ENCODE measurements at places on chromosomes 1 and 21.

DNA sequence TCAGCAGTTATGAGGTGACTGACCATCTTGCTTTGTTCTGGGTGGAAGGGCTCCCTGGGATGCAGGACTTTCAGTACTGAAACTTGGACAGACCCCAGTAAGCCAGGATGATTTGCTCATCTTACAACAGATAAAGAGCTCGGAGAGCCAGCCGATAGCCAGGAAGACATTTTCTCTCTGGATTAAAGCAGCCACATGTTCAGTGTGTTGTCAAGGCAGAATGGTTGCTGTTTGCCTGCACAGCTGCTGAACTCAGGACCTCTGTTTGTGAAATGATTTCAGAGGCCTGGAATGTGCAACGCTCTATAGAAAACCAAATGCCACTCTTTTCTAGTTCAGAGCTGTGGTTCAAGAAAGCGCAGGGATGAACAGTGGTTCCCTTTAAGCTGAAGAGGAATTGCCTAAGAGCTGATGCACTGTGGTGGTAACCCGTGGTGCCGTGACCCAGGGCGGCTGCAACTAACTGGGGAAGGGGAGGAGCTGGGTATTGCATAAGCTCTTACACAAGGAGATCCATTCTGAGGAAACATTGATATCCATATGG, 40.7 kb downstream of the CASQ2 start:
- DNase-seq: no peak

GRCh38 chr1:203340112-203340790, 10.7 kb downstream of the FMOD start:
- peak; percentile 74 for DNase-seq

DNA sequence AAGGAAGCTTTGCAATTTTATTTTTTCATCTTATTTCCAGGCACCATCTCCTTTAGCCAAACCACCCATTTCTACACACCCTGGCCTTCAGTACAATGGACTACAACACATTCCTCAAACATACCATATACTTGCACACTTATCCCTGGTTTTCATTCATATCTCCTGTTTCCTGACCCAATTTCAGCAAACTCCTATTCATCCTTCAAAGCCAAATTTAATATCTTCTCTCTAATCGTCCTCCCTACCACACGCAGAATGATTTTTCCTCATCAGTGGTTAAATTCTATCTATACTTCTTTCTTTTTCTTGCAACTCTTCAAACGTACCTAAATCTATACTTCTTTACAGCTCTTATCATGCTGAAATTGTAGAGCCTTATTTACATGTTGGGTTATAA, 2.9 kb downstream of the DENND2C start:
- no peak for DNase-seq

DNA sequence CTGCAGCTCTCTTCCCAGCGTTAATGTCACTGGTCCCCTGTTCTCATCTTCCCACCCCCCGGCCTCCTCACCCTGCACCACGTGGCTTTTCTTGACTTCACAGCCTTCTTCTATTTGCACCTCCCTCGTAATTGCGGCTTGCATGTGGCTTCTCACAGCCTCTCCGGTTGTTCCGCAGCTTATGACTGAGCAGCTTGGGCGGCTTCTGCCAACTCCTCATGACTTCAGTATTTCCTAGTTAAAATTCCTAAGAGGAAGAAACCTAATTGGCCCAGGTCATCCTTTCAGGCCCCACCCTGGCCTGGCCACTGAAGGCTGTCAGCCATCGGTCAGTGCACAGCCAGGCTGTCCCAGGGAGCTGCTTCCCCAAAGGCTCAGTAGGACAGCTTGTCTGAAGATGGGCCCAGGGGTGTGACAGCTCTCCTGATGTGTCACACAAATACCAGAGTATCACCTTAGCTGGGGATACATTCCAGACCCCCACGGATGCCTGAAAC, 8.6 kb upstream of the RERE start:
- no peak for DNase-seq

GRCh38 chr1:228236744-228237143, 28.9 kb downstream of the OBSCN start:
- no peak for DNase-seq

DNA sequence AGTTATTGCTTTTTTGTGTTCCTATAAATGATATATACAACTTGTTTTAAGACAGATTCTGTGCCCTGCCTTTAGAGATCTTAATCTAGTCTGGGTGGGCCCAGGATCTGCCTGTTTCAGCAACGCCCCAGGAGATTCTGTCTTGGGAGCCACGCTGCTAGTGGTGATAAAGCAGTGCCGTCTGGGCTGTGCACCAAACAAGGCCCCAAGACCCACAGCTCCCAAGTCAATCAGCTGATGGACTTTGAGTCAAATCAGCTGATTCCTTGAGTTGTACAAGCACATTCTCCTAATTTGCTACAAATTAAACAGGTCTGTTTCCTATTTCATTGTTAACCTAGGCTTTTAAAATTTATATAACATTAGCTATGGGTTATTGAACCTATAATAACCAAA, 15.7 kb upstream of the SLC44A3 start:
- no peak for DNase-seq

DNA sequence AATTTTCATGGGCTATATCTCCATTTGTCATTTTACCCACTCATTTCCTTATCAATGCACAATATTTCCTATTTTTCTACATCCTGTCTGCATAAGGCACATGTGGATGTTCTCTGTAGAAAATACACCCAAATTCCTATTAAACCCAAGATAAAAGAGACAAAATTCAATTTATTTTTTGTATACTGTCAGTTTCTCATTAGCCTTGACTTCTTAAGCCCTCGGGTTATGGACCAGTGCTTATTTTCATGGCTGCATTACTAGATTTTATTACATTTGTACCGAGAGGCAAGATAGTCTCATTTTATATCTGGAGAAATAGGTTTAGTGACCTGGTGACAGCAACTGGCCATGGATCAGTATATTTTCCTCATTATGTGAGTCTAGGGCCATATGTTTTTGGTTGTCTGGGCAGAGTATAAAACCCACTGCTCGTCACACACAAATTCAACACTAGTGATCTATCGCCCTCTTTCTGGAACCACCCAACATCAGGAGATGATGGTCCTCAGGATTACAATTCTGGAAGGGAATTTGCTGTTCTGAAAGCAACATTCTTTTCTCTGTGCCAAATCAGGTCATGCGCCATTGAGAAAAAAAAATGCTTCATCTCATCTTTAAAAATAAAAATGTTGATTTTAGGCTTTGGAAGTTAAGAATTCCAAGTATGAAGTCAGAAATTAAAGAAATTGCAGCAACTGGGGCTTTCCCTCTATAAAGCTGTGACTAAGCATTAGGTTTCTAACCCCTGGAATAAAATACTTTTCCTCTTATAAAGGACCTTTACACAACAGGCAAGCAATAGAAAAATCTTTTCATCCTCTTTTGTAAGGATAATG, 81.4 kb downstream of the ASTN1 start:
- no peak for DNase-seq

DNA sequence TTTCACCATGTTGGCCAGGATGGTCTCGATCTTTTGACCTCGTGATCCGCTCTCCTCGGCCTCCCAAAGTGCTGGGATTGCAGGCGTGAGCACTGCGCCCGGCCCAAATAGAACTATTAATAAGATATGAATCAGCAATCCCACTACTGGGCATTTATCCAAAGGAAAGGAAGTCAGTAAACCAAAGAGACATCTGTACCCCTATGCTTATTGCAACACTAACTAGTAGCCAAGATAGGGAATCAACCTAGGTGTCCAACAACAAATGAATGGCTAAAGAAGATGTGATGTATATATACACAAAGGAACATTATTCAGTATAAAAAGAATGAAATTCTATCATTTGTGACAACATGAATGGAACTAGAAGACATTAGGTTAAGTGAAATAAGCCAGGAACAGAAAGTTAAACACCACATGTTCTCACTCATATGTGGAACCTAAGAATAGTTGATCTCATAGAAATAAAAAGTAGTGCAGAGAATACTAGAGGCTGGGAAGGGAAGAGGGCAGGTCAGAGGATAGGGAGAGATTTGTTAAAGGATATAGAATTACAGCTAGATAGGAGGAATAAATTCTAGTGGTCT, 48.8 kb downstream of the XPR1 start:
- no peak for DNase-seq

GRCh38 chr1:21930629-21931170, 6.4 kb downstream of the HSPG2 start:
- DNase-seq: no peak

- no peak for DNase-seq
Observed at GRCh38 chr1:70891051-70891843, 156.4 kb downstream of the PTGER3 start.

DNA sequence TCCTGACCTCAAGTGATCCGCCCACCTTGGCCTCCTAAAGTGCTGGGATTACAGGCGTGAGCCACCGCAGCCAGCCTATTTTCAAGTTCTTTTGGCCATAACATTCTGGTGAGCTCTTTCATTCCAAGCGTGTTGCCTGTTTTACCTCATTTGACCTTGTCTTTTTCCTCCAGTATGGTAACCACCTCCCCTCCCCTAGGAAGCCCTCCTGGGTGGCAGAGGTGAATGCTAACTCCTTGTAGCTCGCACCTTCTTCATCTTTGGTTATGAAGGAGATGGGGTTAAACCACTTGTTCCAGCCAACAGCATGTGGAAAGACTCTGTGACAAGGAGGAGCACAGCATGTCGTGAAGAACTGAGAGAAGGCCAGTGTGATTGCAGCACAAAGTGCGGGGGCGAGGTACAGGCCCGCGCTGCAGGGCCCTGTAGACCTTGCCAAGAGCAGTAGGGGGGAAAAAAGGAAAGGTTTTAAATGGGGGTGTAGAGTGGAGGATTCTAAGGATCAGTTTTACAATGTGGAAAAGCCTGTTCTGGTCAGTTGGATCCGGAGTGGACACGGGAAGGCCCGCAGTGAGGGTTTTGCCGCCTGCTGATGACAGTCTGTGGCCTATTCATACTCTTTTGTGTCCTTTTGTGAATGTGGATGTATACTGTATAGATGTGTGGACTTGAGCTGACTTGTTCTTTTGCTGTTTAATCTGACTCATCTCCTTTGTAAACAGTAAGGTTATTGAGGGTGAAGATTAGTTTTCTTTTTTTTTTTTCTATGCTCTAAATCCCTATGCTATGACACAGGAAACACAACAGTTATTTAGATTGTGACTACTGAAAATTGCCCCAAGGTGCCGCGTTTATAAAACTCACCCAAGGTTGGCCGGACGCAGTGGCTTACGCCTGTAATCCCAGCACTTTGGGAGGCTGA, 7.5 kb upstream of the ZNF436 start:
- no peak for DNase-seq

GRCh38 chr1:224493269-224493668, 58.7 kb upstream of the WDR26 start:
- no peak for DNase-seq

- no peak for DNase-seq
Observed at GRCh38 chr1:110945626-110946025, 18.1 kb downstream of the LRIF1 start.

DNA sequence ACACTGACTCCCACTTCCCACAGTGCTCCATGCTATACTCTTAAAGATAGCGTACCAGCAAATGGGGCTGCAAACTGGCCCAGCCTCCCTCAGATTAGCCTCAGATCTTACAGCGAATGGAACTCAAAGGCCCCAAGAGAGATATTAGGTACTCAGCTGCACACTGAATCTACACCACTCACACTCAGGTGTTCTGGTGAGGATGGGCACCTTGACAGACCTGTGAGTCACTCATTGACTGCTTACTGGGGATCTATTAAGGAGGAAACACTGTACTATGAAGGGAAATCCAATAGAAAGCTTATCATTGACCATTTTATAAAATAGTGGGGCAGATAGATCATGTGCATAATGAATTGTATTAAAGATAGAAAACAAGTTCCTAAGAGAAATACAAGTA, 164.3 kb upstream of the ATP1B1 start:
- DNase-seq: no peak

GRCh38 chr21:17482928-17483327, 29.9 kb upstream of the CXADR start:
- no peak for DNase-seq

DNA sequence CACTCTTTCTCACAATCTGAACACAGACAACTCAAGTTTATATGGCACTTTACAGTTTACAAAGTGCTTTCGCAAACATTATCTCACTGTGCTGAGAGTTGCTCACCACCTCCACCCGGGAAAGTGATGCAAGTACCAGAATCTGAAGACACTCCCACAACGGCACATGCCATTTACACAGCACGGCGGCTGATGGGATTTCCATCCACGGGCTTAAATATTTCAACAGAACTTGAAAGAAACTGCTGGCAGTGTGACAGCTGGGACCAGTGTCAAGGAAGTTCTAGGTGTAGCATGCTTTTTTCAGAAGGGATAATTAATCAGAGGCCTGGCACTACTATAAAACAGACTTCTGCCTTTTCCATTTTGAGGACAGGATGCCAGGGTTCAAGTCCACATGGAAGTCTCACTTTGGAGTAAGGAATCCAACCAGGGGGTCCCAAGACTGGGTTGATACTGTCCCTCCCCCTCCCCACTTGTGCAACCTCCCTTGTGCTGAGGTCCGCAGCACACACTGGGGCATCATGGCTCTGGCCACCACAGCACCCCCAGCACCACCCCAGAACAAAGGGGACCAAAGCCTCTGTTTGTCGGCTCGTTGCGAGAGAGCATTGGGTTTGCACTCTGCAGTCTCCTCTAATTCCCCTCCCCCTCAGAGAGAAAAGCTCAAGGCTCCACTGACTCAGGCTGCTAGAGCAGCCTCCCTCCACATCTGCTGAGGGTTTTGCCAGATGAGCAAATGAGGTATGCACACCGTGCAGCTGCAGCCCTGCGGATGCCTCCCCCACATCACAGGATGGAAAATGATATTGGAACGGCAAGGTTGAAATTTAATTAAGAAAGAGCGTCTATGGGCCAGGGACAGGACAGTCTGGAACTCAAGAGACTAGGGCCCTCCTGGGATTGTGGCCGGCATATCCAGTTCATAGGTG, 154.9 kb downstream of the TGFBR3 start:
- no peak for DNase-seq

- DNase-seq: no peak
Observed at GRCh38 chr1:55039342-55040082, at the start of gene PCSK9. TSS of gene PCSK9 (plus strand) at chr1:55039548. CDS start at chr1:55039838, 290 bp downstream.

DNA sequence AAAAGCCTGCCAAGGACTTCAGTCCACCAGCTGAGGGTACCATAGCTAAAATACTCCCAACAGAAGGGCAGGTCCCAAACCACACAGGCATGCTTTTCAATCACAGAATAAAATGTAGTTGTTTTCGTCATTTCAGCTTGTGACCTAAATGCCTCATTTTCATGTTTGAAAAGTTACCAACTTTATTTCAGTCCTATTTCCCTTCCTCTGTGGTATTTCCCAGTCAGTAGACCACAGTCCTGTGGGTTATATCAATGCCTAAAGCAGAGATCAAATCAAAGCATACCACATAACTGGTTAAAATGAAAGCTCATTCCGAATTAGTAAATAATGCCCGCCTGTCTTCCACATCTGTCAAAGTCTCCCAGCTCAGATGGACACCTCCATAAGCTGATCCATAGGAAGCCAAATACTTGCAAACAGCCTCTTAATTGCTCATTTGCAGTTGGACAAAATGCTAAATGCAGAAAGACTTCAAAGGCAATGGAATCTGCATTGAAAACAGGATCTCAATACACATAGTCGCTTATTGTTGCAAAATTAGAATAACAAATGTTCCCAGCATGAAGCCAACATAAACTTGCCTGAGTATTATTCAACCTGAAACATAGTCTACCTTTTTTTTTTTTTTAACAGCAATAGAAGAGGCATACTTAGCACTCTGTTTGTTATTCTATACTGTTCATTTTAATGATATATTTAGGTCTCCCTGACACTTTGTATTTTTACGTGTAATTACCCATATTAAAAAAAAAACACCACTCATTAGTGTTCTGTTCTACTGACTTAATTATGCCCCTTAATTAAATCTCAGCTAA, 53.9 kb downstream of the NR5A2 start:
- no peak for DNase-seq

GRCh38 chr1:116185161-116185701, 74.0 kb downstream of the MAB21L3 start:
- no peak for DNase-seq

- DNase-seq: no peak
Observed at GRCh38 chr1:154492115-154492514, 9.9 kb upstream of the TDRD10 start.

All from GM19239 (cell line).